Breast epithelium (tissue), 4 donors: ENCODE measurements at places on chromosomes 7 and 10. TPM values are rescaled to one million over a fixed set of nuclear protein-coding genes. Genes with fewer than 3 reads are reported as not detected.

- DNase-seq: no peak
Observed at GRCh38 chr10:100731407-100732240, 13.8 kb upstream of the PAX2 start.

DNA sequence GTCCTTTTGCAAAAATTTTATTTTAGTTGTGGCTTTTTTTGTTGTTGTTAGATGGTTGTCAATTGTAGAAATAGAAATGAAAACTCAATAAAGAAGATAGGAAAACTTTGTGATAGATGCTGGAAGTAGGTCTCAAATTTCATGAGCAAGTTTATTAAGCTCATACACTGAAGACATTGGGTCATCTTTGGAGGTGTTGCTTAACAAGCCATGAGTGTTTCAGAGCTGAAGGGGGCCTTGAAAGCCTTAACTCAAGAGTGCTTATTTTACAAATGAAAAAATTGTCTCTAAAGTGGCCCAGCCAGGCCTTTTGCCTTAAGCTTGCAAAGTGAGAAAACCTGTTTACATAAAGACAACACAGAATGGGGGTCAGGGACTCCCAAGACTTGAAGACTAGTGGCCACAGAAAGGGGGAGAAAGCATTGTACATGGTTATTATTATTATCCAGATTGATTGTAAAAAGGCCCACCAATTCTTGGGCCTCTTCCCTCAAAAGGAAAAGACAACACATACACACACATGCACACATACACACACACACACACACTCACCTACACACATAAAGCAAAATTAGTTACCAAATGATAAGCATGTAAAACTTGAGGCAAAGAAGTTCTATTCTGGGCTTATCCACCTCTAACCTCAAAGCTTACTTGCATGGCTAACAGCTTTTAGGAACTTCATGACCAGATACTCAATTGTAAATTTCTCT lies 49.7 kb upstream of the GLCCI1 start:
- no peak for DNase-seq

GRCh38 chr10:127458829-127459228 lies 90.3 kb upstream of the NPS start:
- no peak for DNase-seq

DNA sequence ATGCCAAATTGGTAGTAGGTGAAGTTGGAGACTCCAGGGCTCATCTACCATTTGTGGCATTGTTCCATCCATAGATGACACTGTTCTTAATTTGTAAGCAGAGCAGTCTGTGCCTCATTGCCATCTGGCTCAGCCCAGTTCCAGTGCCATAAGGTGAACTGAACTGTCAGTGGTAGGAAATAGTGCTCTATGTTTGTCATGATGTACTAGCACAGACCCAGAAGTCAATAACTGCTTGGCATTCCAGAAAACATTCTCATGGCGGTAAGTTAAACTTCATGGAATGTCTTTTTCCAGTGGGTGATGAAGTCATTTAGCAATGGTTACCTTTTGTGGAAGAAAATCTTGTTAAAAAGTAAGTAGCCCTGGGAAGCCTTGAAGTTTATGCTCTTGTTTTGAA lies 302.7 kb downstream of the SUGCT start:
- DNase-seq: no peak

- DNase-seq: no peak
Observed at GRCh38 chr10:13767676-13768178, 181.0 kb downstream of the PRPF18 start.

NRP1 gene
- total RNA-seq: 50.8 TPM

MLXIPL gene
- total RNA-seq: 10.4 TPM

SPDYE9 gene
- not detected for total RNA-seq

MCU gene
- 11.7 TPM for total RNA-seq
